Activated naive CD4-positive, alpha-beta T cell treated with anti-CD3 and anti-CD28 coated beads, Interleukin-2, amount 50 U/mL, for 16 hours (primary cell): ENCODE measurements at places on chromosomes 13 and 19.

GRCh38 chr13:50511877-50512341, 331.6 kb downstream of the DLEU7 start:
- no peak for DNase-seq

- no peak for DNase-seq
Measured at GRCh38 chr19:4439243-4439642, 18.4 kb downstream of the UBXN6 start.

DNA sequence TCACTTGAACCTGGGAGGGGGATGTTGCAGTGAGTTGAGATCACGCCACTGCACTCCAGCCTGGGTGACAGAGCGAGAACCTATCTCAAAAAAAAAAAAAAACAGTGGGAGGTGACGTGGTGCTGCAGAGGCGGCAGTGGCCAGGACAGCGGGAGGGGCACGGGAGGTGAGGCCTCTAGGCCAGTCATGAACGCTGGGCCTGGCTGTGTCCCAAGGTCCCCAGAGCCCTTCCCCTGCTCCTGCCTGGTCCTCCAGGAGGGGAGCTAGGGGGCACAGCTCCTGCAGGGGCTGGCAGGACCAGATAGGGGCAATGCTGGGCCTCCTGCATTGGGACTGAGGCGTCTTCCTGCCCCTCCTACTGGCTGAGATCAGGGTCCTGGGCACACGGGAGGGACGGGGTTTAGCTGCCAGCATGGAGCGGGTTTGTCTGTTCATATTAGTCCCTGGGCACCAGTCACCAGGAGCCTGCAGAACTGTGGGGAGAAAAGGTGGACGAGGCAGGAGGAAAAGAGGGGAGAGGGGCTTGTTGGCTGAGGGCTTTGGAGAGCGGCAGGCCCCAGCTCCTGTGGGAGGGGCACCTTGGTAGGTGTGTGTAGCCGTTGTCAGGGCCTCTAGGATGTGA, 4.5 kb downstream of the MAP2K7 start:
- no peak for DNase-seq

- DNase-seq = peak; percentile 11
Measured at GRCh38 chr19:1081301-1082164, 13.6 kb downstream of the POLR2E start.

- no peak for DNase-seq
Measured at GRCh38 chr19:35868823-35869326, 501 bp downstream of the APLP1 start.

DNA sequence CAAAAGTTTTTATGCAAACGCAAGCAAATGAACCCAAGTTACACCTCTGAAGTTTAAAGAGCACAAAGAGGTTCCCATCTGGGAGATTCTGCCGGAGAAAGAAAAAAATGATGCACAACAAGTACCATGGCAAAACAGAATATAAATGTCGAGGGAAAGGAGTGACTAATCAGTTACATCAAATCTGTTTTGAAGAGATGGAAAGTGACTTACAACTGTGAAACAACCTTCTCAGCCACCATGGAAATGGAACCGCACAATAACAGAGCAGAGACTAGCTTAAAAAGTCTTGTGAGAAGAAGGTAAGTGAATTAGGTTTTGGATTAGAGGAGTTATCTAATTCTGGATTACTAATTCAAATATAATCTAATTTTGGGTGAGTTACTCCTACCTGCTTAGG, 2.4 kb downstream of the HSPH1 start:
- DNase-seq = no peak

- DNase-seq = no peak
Measured at GRCh38 chr13:47220453-47221140, 323.7 kb upstream of the HTR2A start.

GRCh38 chr13:45728759-45729158, 26.6 kb downstream of the CBY2 start:
- DNase-seq = no peak

DNA sequence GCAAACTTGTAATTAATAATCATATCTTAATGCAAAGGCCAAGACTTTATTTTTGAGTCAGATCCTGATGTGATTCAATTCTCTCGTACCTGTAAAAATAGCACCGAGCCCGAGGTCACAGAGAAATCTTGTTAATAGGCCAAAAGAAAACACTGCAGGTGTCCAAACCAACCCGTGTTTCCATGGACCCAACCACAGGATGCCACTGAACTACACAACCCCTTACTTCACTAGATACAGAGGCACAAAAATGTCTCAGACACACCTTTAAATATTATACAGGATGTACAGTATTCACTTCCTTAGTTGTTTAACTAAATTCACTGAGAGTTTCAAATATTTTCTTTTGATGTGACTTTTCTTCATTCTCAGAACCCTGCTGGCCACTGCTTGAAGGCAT, 530.9 kb downstream of the MYO16 start:
- DNase-seq = no peak

DNA sequence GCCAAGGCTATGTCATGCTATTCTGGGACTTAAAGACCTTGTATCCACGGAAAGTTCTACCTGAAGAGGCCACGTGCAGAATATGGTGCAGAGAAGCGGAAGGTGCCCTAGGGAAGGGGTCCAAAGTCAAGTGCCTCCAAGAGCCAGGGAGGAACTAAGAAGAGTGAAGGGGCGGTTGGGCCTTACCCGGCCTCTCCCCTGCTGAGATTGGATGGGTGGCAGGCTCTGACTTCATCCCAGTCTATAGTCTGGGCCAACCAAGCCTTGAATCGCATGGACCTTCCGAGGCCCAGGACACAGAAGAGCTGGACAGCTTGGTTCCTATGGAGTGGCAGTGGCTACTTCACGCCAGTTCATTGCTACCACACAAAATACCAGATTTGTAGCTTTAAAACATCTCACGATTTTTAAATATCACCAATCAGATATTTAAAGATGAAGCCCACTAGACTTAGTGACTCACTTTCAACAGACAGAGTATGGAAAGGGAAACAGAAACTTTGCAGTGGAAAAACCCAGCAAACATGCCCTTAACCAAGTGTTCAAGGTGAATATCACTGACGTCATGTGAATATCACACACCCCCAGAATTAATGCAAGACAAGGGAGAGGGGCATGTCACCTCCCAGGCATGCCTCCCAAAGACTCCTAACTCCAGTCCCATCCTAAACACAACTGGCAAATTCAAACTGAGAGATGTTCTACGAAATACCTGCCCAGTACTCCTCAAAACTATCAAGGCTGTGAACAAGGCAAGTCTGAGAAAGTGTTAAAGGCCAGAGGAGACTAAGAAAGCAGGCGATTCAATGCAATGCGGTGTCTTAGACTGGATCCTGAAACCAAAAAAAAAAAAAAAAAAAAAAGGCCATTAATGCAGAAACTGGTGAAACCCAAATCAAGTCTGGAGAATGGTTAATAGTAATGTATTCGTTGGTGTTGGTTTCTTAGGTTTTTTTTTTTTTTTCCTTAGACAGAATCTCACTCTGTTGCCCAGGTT, 10.2 kb downstream of the C19orf12 start:
- DNase-seq = no peak

DNA sequence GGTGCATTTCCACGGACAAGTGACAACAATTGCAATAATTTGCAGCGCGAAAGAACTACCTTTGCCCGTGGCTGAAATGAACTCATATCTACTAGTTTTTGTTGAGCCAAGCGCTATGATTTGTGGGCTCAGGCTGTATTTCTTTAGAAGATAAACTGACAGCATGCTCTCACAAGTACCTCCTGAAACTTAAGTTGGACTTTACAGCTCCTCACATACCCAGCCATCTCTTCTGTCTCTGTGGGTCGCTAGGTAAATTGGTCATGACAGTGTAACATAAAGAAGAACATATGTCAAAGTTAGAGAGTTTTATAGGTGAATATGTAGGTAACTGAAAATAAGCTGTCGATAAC, 839 bp downstream of the COG6 start:
- DNase-seq = no peak
